ENCODE measurements at places on chromosomes 12 and 14.
A peak's percentile ranks its signal among the peaks of the same experiment; 100 is the strongest.

DNA sequence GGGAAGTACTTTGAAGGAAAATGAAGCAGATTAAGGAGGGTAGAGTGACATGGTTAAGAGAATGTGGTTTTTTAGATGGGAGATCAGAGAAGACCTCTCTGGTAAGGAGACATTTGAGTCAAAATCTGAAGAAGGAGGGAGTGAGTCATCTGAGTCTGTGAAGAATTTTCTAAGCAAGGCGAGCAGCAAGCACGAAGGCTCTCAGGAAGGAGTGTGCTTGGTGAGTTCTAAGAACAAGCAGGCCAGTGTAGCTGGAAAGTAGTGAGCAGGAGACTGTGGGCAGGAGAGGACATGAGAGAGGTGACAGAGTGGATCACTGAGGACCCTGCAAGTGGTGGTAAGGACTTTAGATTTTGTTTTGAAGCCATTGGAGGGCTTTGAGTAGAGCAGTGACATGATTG lies 76.3 kb upstream of the FUT8 start:
- DNase-seq: no peak

DNA sequence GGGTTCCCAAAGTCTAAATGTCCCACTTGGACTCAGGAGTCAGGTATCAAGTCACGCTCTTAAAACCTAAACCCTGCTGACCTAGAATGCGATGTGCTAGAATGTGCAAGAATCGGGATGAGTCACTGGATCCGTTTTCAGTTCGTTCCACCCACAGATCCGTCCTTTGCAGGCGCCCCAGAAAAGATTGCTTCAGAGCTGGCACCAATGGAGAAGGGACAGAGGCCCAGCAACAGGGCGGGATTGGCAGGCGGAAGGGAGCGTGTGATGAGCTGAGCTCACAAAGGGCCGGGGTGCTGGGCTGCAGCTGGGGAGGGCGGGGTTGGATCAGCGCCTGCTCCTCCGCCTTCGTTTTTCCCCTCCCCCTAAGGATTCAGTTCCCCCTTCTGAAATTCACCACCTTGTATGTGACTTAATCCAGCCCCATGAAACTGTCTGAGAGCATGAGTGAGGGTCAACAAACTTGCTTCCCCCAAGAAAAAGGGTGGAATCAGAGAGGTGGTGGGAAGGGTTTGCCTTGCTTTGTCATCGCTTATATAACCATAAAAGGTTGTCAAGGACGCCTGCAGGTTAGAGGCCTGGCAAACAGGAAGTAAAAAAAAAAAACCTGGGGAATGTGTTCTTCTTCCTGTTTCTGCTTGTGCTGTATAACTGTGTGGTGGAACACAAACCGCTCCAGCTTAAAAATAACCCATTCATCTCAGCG lies 2.8 kb upstream of the UBC start:
- DNase-seq: no peak

GRCh38 chr14:77620222-77620870 lies 3.9 kb upstream of the SPTLC2 start:
- no peak for DNase-seq

DNA sequence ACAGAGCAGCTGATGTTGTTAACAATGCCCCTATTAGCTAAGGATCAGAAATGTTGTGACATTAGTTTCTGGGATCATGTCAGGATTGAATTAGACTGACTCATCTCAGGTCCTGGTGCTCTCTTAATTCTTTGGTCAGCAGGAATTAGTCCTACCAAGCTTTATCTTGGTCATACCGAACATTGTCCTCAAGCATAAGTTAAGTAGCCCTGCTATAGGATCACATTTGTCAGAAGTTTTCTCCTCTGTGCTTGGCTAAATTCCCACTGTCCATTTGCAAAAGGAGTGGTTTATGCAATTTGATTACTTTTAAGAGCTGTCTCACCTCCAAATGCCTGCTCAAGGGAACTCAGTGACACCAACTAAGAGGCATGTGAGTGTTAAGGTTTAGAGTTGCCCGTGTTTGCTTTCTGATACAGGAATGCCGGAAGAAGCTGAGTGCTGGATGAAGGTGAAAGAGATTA lies 48.4 kb upstream of the IFNG-AS1 start:
- no peak for DNase-seq

DNA sequence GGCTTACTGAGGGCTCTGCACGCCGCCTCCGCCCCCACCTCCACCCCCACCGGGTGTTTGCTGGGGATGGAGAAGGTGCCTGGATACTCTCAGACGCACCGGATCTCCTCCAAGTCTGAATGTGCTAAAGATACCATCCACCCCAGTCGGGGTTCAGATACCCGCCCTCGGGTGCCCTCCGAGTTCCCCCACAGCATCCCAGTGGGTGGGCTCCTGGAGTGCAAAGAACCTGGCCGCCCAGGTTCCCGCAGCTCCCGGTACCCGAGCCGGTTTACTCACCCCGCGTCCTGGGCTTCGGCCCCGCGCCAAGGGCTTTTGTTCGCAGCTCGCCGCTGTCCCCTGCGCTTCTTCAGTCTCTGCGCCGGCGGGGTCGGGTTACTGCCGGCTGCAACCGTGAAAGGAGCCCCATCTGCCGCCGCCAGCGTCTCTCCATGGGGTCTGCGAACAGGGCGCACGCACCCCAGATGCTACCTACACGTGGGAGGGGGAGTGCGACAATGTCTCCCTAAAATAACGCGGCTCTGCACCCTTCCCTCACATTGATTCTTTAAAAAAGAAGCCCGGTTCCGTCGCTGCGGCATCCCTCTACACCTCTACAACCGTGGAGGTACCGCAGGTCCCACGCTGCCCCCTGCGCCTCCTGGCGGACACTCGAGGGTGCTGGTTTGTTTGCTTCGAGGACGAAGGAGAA lies at the start of gene CCDC177:
Gene CCDC177, minus strand, starts transcription at position 609 of the 691 bp plus-strand sequence. CDS start 1,249 bp downstream, outside the sequence.
- peak; percentile 74 for DNase-seq

DNA sequence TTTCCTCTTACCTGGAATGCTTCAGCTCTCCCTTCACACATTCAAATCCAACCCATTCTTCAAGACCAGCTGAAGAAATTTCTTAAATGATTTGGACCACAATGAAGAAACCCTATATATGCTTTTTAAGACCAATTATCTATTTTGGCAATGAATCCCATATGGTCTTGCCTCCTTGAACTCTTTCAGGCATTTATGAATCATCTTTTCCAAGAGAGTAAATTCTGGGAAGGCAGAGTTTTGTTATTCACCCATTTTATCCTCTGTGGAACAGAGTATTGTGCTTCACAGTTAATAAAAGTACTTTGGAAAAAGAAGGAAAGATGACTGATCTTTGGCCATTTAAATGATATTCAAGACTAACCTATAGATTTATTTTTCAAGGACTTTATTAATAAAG lies 14.0 kb downstream of the GIT2 start:
- no peak for DNase-seq

DNA sequence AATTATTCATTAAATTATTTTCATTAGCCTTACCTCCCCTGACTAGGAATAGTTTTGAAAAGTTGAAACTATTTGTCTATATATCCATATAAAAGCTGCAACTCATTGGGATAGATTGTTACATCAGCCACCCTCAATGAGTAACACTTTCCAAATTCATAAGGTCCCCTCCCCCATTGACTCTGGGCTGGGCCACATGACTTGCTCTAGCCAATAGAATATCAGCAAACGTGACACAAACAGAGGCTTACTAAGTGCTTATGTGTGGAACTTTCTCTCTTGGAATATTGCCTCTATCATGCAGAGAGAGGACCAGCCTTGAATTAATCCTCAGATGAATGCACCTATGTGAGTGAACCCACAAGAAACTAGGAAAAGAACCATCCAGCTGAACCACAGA lies 213.7 kb downstream of the CCDC59 start:
- no peak for DNase-seq

DNA sequence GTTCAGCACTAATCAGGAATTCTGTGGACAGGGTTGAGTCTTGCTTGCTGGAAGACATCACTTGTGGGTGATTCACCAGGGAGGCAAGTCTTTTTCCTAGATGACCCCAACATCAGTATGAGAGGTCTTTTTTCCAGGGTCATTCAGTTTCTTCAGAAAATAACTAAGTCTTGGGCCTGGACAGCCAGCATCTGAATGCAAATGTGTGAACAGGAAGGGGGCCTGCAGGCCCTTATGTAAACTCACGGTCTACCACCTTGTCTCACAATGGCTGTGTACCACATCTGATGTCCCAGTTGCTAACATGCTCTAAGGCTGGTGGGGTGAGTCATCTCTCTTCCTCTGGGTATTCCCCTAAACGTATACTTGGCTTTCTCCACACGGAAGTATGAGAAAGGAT lies 79.2 kb downstream of the HECTD4 start:
- no peak for DNase-seq

- DNase-seq: no peak
These were observed 92.7 kb upstream of the SLC38A2 start for GRCh38 chr12:46465307-46465706.

GRCh38 chr14:23361763-23362162 lies 3.2 kb downstream of the EFS start:
- no peak for DNase-seq

GRCh38 chr12:119071638-119072231 lies 90.4 kb downstream of the SRRM4 start:
- DNase-seq: no peak

- no peak for DNase-seq
These were observed 21.3 kb downstream of the POU6F1 start for GRCh38 chr12:51196547-51196946.

- no peak for DNase-seq
These were observed 19.8 kb downstream of the XRCC3 start for GRCh38 chr14:103695296-103696069.

DNA sequence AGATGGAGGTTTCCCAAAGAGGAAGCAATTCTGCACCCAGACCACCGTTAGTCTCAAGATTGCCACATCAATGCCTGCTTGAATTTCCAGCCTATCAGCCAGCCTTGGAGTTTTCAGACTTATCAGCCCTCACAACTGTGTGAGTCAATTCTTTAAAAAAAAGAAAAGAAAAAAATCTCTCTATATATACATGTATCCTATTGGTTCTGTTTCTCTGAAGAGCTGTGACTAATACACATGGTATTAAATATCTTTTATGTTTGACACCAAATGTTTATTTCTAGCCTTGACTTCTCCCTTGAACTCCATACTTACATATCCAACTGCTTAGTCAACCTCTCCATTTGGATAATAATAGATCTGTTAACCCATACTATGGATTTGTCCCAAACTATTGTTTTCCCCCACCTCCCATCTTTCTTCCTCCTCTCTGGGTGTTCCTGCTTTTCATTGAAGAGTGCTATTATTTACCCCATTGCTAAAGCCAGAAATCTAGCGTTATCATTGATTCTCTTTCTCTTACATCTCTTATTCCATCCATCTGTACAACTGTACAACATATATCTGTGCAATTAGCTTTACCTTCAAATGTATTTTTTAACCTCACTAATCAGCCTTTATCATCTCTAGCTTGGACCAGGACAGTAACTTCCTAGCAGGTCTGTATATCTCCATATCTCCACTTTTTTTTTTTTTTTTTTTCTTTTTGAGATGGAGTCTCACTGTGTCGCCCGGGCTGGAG lies 22.7 kb upstream of the EID3 start:
- DNase-seq: no peak

- no peak for DNase-seq
These were observed 6.0 kb upstream of the UBE2N start for GRCh38 chr12:93447555-93448290.

DNA sequence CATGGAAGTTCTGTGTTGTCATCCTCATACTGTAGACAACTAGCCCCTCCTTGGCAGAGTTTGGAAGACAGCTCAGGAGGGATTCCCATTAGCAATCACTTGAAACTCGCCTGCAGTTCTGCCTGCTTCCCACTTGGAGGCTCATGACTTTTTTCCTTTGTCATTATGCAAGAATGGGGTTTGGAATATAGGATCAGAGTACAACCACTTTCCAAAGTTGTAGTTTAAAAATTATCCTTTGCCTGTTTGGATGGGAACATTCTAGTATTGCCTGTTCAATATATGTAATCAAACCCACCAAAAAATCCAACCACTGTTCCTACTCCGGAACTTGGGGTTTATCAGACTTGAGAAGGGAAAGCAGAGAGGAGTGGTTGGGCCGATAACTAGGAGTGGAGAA lies 2.1 kb upstream of the GPD1 start:
- no peak for DNase-seq

DNA sequence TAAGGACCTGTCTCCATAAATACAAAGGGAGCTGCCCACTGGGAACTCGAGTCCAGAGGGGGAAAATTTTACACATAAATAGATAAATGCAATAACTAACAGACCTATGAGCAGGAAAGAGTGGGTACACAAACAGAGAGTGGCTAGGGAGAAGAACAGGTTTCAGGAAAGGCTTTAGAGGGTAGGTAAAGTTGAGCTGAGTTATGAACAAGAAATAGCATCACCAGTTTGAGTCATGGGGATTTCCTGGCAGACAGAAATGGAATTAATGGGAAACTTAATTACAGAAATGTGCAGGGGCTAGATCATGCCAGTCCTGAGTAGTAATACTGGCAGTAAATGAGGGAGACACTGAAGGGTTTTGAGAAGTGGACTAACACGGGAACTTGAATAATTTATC lies 58.0 kb upstream of the CCDC175 start:
- DNase-seq: no peak

DNA sequence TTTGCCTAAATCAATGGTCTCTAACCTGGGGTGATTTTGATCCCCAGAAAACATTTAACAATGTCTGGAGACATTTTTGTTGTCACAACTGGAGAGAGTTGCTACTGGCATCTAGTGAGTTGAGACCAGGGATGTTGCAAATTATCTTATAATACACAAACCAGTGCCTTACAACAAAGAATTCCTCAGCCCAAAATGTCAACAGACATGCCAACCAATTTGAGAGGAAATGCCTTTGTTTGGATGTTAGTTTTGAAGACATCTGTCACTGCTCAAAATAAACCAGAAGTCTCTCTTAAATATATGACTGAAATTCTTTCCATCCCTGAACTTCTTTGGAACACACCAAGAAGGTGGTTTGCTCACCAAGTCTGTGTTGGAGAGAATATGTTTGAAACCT lies 336.9 kb upstream of the ATP2B1 start:
- no peak for DNase-seq

GRCh38 chr12:68334132-68334531 lies 2.0 kb upstream of the MDM1 start:
- DNase-seq: peak; percentile 61

GRCh38 chr14:54711812-54712464 lies 145.0 kb downstream of the SAMD4A start:
- no peak for DNase-seq

DNA sequence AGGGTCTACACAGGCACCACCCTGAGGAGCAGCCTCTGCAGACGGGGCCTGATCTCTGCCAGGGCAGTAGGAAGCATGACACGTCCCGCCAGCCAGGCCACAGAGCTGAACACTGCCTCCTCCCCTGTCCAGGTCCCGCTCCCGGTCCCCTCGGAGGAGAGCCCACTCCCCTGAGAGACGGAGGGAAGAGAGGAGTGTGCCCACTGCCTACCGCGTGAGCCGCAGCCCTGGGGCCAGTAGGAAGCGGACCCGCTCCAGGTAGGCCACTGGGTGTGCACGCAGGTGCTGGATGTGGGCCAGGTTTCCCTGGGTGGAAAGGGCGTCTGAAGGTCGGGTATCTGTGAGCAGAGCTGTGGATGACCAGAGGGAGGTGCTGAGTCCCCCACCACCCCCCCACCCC lies 41.9 kb upstream of the MMP17 start:
- DNase-seq: no peak

GRCh38 chr14:105617201-105617777 lies 90.9 kb downstream of the TMEM121 start:
- no peak for DNase-seq
